Astrocyte of the hippocampus (primary cell): ENCODE measurements at places on chromosomes 1 and 21.
A peak's percentile ranks its signal among the peaks of the same experiment; 100 is the strongest.

GRCh38 chr1:232655746-232656085, 25.8 kb upstream of the SIPA1L2 start:
- DNase-seq = no peak

GRCh38 chr1:180156201-180156600, 1.5 kb downstream of the QSOX1 start:
- DNase-seq = no peak

DNA sequence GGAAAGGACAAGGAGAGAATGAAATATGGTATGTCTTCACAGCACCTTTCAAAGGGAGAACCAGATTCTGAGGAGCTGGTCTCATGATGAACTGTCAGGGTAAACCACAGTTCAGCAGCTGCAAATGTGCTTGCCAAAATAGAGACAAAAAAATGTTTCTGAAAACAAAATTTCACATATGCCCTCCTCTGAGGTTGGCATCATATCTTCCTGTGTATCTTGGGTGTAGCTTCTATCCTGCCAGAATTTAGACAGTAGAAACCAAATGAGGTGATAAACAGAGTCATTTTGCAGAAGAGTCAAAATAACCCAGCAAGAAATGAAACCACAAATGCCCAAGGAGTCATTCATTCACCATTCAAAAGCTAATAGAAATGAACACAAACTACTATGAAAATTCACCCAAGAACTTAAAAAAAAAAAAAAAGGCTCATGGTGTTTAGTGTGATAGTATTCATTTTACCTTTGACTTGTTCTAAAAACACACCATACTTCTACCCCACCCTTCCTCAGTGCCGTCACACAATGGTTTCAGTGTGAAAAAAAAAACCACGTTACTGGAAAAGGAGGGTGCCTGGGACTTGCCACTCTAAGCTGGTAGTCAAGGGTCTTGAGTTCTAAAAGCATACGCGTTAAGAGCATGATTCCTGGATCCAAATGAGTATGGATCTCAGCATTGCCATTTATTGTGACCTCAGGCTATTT, 18.5 kb downstream of the SELL start:
- no peak for DNase-seq

DNA sequence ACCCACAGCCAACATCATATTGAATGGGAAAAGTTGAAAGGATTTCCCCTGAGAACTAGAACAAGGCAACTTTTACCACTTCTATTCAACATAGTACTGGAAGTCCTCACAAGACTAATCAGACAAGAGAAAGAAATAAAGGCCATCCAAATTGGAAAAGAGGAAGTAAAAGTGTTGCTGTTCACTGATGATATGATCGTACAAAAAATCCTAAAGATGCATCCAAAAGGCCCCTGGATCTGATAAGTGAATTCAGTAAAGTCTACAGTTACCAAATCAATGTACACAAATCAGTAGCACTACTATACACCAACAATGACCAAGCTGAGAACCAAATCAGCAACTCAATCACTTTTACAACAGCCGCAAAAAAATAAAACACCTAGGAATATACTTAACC, 28.3 kb downstream of the RAB3GAP2 start:
- DNase-seq = no peak

DNA sequence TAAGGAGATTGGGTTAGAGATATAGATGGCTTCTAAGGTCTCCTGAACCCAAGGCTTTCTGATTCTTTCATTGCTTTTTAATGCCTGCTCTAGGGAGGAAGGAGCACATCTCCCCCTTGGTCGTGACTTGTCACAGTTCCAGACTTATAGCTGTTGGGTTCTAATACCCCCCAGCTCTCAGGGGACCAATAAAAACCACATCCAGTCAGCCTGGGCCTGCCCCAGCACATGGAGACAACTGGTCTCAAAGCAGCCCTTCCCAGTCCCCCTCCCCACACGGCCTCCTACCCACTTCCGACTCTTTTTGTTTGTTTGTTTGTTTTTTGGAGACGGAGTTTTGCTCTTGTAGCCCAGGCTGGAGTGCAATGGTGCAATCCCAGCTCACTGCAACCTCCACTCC, 23.3 kb downstream of the QSOX1 start:
- no peak for DNase-seq

- no peak for DNase-seq
Measured at GRCh38 chr1:159212596-159212995, 7.9 kb downstream of the ACKR1 start.

- no peak for DNase-seq
Measured at GRCh38 chr1:18703041-18703621, 72.5 kb downstream of the PAX7 start.

DNA sequence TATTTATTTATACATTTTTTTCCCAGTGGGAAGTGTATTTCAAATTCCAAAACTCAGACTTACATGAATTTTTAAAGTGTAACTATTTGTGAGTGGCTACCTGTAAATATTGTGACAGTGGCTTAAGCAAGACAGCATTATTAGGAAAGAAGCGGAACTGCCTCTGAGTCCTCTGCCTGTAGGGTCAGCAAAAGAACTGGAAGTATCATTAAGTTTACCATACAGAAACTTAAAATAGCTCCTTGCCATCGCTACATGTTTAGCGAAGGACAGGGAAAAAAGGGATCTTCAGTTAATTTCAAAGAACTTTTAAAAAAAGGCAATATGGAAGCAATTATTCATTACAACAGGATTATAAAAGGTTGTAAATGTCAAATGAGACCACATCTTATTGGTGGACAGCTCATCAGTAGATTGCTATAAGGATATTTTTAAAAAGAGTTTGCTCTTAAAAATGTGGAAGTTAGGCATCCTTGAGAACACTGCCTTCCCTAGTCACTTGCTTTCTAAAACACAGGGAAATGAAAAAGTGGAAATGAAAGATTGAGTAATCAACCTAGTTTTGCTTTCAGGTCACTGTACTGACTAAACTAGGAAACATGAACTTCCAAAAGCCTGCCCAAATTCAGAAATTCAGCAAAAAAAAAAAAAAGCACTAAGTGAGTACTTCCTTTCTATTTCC, 39.2 kb downstream of the NSL1 start:
- DNase-seq = no peak

DNA sequence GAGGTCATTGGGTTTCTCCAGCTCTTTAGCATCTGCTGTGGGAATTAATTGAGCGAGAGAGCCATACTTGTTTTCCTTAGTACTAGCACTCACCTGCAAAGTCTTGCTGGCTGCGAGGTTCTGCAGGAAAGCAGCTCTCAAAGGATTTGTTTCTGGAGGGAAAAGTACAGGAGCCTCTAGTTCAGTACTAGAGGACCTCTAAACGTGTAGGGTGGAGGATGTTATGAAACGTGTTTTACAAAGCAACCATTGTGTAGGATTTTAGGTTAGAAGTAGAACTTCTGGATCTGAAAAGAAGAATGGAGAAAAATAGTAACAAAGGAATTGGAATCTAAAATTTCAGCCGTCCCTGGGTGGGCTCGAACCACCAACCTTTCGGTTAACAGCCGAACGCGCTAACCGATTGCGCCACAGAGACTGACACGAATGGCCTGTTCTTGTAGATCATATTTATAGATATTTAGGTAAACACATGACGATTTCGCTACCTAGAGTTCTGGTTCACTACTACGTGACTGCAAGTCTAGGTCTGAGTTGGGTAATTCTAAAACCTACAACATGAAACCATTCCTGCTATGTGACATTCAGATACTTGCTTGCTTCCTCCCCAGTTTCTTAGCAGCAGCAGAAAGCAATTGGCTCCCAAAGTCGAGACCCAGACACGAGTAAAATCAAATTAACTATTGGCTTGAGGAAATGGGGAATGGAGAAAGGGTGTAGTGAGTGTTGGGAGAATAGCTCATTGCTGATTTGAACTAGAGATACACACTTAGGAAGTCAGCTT, 60.2 kb upstream of the CFAP126 start:
- peak; percentile 47 for DNase-seq

- no peak for DNase-seq
Measured at GRCh38 chr1:27980216-27980845, 20.6 kb downstream of the XKR8 start.

GRCh38 chr1:64493831-64494230, 23.9 kb downstream of the CACHD1 start:
- DNase-seq = no peak

- no peak for DNase-seq
Measured at GRCh38 chr1:94634977-94635416, 93.4 kb upstream of the F3 start.

DNA sequence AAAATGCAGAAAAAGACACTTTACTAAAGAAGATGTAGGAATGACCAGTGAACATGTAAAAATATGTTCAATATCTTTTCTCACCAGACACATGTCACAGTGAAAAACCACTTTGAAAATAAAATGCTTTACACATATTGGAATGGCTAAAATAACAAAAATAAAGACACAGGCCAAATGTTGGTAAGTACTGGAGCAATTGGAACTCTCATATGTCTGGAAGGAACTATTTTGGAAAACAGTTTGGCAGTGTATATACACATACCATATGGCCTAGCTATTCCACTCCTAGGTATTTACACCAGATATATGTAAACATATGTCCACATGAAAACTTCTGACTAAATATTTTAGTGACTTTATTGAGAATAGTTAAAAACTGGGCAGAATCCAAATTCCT, 927.2 kb downstream of the BRINP3 start:
- no peak for DNase-seq

GRCh38 chr21:35375115-35375514, 326.0 kb upstream of the RUNX1 start:
- DNase-seq = peak; percentile 19

GRCh38 chr1:119829625-119830024, 18.4 kb upstream of the REG4 start:
- DNase-seq = no peak

- no peak for DNase-seq
Measured at GRCh38 chr1:93784538-93784937, 94.5 kb downstream of the DNTTIP2 start.

DNA sequence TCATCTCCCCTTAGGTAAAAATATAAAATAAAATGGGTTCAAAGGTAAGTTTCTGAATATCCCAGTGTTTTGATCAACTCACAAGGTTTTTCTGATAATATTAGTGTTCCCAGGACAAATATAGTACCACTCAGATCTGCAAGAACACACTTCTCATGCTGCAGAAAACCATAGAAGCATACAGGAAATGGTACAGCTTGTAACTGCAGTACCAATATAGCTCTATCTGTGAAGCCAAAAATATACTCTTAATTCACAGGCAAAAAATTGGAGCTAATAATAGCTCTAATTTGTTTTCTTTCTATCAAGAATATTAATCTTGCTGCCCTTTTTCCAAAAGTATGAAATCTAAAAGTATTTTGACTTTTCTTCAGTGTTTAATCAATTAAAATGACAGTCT, 13.2 kb downstream of the VPS45 start:
- no peak for DNase-seq

- DNase-seq = peak; percentile 86
Measured at GRCh38 chr1:24704411-24705259, 40.6 kb upstream of the CLIC4 start.

DNA sequence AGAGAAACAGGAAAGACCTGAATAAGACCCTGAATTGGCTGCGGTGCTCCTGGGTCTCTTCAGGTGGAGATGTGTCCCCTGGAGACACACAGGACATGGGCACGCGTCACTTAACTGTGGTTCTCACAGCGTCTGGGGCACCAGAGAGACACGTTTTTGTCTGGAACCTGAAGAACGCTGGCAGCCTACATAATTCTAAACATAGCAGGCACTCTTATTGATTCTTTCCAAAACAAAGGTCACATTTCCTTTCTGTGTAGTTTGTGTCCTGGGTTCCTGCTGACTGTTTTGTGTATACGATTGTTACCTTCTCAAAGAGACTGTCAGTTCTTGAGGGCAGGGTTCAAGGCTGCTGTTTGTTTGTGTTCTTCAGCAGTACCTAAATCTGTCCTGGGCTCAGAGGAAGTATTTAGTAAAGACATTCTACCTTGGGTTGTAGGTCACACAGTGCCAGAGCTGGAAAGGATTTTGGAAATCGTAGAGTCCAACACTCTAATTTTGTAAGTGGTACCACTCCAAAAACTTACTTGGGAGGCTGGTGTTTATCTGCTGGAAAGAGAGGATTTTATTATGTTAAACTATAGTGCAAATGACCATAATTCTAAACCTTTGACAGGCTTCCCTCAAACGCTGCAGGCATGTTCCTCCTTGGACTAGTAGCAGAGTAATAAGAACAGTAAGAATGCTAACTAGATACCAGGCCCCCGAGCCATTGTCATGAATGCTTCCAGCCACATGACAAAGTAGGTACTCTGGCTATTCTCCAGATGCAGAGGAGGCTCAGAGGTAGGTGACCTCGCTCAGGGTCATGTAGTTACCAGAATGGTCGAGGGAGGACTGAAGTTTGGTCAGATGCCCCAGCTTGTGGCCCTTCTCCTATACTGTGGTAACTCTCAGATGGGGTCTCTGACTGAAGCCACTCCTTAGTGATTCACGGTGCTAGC, 164.3 kb downstream of the DHRS3 start:
- DNase-seq = no peak
